ENCODE measurements at places on chromosomes 16 and 17. TPM values are rescaled to one million over a fixed set of nuclear protein-coding genes. Genes with fewer than 3 reads are reported as not detected.
A peak's percentile ranks its signal among the peaks of the same experiment; 100 is the strongest.

- no peak for DNase-seq
These were observed 31.0 kb downstream of the CTCF start for GRCh38 chr16:67593288-67593687.

GRCh38 chr16:22614271-22614947 lies 103.7 kb downstream of the NPIPB5 start:
- DNase-seq, result no peak

- DNase-seq, result no peak
These were observed 4.2 kb downstream of the CDRT4 start for GRCh38 chr17:15462976-15463772.

DNA sequence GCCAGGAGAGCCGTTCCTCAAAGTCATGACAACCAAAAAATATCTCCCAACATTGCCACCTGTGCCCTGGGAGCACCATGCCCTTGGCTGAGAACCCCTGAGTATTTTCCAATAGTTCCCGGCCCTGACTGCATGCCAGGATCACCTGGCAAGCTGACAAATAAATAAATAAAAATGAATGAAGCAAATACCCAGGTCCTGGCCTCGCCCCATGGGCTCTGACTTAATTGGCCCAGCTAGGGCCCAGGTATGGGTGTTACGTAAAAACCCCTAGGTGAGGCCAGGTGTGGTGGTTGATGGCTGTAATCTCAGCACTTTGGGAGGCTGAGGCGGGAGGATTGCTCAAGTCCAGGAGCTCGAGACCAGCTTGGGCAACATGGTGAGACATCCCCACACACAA lies 2.7 kb upstream of the C16orf74 start:
- no peak for DNase-seq

DNA sequence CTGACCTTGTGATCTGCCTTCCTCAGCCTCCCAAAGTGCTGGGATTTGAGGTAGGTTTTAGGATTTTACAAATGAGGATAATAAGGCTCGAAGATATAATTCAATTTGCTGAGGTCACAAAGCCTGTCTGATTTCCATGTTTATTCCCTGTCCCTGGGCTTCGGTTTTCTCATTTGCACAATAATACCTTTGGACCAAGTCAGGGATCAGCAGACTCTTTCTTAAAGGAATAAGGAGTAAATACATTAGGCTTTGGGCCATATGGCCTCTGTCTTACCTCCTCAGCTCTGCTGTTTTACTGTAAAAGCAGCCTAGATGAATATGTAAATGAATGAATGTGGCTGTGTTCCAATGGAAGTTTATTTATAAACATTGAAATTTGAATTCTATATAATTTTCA lies 442.8 kb downstream of the HS3ST4 start:
- DNase-seq, result no peak

DNA sequence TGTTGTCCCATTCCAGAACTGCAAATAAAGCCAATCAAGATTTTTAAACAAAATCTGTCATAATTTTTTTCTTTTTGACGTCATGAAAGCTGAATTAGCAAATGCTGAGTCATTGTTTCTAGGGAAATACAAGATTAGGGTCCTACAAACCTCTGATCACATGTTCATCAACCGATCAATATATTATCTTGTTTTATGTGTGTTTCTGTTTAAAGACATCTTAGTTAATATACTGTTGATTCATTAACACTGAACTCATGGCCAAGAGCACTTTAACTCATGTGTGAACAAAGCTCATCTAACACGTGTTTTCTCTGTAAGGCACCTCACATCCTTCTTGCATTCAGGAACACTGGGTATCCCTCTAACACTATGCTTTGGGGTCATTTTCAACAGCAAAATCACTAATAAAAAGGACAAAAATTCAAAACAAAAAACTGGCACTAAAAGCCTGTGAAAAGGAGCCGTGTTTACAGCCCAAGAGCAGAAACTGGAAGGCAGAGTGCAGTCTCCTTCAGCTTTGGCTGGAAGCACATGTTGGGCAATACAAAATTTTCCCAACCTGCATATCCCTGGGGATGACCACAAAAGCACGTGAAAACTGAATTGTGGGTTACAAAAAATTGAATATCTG lies 102.5 kb downstream of the PARN start:
- DNase-seq, result no peak

GRCh38 chr16:28106467-28107215 lies 43.1 kb upstream of the GSG1L start:
- DNase-seq, result no peak

- no peak for DNase-seq
These were observed 37.3 kb upstream of the ELAC2 start for GRCh38 chr17:13055131-13055530.

DNA sequence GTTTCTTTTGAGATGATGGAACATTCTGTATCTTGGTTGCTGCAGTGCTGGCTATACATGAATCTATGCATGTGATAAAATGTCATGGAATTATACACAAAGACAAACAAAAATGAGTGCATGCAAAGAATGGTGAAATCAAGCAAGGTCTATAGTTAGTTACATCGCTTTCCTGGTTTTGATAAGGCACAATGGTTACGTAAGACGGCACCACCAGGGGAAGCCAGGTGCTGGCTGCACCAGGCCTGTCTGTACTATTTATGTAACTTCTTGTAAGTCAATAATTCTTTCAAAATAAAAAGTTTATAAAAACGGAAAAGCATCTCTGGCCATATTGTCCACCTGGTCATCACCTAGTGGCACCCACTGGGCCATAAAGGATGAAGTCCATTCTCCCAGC lies 46.5 kb downstream of the ARHGAP27 start:
- no peak for DNase-seq

DNA sequence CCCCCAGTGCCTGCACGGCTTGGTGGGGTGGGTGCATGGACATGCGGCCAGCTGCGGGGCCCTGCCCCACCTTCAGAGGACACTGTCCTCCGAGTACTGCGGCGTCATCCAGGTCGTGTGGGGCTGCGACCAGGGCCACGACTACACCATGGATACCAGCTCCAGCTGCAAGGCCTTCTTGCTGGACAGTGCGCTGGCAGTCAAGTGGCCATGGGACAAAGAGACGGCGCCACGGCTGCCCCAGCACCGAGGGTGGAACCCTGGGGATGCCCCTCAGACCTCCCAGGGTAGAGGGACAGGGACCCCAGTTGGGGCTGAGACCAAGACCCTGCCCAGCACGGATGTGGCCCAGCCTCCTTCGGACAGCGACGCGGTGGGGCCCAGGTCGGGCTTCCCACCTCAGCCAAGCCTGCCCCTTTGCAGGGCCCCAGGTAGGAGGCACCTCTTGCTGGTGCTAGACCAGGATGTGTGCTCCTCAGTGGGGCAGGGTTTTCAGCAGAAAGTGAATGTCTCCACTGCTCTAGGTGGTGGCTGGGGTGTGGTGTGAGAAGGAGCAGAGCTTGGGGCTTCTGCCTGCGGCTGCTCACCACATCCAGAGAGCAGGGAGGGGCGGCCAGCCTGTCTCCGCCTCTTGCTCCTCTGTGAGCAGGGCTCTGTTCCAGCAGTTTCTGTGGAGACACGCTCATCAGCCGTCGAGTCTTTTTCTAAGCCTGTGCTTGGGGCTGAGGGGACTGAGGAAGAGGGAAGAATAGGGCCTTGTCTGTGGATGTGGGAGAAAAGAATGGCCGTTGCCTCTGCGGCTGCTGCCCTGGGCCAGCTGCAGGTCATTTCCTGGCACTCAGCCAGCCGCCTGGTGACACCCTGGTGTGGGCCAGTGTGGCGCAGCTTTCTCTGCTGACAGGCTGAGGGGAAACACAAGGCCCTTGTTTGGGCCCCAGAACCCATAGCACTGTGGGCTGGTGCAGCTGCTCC lies 2.2 kb downstream of the ZNF276 start:
- DNase-seq, result peak; percentile 62

- DNase-seq, result no peak
These were observed 51.2 kb downstream of the PGS1 start for GRCh38 chr17:78429618-78429995.

DNA sequence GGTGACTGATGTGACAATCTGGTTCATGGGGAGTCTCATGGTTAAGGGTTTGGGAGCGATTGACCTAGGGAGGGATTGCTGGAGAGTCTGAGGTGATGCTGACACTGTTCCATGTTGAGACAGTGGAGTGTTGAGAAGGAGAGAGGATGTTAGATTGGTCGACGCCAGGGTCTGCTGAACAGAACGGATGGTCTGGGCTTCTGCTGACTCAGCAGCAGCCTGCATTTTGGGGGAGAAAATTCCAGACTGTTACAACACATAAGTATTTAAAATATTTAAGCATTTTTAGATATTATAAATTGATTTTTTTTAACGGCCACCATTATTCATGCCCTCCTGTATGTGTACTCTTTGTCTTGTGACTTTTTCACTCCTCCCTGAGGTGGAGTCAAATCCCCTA lies 107.2 kb downstream of the TOX3 start:
- no peak for DNase-seq

GRCh38 chr16:80161799-80162739 lies 378.7 kb upstream of the DYNLRB2 start:
- no peak for DNase-seq

- DNase-seq, result no peak
These were observed 7.7 kb downstream of the ZBTB4 start for GRCh38 chr17:7471729-7472128.

- DNase-seq, result no peak
These were observed 296.1 kb upstream of the SOX9 start for GRCh38 chr17:71824671-71825070.

Gene KRTAP3-2
- not detected for total RNA-seq

Gene KRT27
- total RNA-seq, result not detected

Gene CCL16
- not detected for total RNA-seq

Gene ITGB3
- 0.09 TPM for total RNA-seq

Gene RAMP2
- total RNA-seq, result 6.5 TPM

Gene CCL3
- total RNA-seq, result not detected

Gene GPRC5C
- total RNA-seq, result 4.6 TPM

Gene TBC1D26
- total RNA-seq, result 1.9 TPM

All from neural crest cell (in vitro differentiated cells).